Amniotic stem cell (primary cell): ENCODE measurements at places on chromosomes 4 and X.

- DNase-seq: no peak
Measured at GRCh38 chr4:48853604-48854394, 22.9 kb downstream of the OCIAD1 start.

DNA sequence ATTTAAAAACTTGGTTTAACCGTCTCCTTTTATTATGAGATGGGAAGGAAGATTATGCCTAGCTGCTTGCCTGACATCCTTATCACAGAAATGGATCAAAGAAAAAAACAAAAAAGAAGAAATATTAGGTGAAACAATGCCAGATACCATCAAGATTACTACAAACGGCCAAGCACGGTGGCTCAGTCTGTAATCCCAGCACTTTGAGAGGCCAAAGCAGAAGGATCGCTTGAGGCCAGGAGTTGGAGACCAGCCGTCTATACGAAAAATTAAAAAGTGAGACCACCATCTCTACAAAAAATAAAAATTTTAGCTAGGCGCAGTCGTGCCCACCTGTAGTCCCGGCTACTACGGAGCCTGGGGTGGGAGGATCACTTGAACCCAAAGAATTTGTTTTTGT, 2.3 kb downstream of the FRYL start:
- no peak for DNase-seq

DNA sequence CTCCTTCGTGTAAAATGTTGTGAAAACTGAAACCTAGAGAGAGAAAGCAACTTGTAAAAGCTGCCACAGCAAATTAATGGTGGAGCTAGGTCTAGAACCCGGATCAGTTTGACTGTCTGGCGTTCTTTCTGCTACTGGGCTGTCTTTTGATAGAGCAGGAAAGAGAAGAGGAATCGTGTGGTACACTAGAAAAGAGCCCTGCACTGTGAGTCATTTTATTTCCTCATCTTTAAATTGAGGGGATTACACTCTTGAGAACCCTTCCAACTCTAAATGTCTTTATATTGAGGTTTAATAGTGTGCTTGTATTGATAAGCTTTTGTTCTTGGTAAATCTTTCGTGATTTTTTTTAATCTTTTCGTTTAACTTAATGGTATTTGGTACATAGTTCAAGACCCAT, 4.3 kb downstream of the WDR44 start:
- no peak for DNase-seq

GRCh38 chrX:154320406-154320805, 24.8 kb downstream of the TKTL1 start:
- DNase-seq: no peak

DNA sequence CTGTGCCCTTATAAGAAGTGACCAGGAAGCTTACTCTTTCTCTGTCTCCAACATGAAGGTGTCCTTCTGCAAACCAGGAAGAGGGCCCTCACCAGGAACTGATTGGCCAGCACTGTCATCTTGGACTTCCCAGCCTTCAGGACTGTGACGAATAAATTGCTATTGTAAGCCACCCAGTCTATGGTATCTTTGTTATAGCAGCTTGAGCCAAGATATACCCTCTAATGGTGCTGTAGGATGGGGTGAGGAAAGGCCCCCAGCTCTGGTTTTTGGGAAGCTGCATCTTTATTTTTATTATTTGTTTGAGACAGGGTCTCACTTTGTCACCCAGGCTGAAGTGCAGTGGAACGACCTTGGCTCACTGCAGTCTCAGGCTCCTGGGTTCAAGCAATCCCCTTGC, 1.2 kb upstream of the MGST2 start:
- no peak for DNase-seq

DNA sequence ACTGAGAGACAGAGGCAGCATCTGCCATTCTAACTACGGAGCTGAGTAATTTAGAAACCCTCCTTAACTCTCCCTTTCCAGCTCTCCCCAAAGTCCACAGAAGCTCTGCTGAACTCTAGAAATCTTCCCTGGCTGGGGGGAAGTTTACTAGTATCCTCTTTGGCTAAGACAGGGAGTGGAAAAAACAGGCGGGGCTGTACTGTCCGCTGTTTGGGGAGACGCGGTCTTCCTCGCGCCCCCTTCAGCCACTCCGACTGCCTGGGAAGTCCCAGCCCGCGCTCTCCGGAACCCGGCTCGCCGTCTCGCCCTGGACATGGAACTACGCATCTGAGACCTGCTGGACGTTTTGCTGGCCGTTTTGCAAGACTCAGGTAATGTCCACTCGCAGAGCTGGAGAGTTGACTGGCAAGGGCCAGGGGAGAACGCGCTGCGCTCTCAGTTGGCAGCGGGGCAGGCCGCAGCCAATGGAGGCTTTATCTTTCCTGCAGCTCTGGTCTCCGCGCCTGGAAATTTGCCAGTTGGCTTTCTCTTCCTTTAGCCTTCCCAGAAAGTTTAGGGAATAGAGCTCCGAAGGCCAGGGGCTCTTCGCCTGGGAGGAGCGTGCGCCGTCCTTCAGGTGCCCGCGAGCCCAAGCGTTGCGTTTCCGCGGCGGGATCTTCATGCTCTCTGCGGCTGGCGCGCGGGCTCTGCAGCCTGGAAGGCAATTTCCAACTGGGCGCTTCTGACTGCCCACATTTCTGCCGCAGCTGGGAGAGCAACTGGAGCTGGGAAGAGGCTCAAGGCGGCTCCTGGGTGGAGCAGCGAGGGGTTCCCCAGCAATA, 892 bp downstream of the IL1RAPL2 start:
- no peak for DNase-seq

- DNase-seq: no peak
Measured at GRCh38 chr4:156751486-156751885, 220.1 kb downstream of the PDGFC start.

DNA sequence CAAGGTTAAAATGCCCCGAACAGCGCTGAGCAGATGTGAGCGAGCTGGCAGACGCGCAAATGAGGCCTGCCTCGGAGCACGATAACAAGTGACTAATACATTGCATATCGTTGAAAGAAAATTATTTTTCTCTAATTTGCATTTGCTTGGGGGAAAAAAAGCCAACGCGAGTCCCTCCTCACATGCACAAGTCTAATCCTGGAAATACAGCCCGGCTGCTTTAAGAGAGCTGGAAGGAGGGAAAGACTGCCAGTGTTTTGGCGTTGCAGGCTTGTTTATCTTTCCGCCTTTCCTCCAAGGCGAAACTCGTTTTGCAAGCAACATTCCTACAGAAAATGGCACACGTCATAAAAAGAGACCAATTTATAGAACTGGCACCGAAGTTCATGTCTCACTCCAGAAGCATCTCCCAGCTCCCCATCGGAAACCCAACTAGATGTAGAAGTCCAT, 12.6 kb downstream of the BCOR start:
- peak; percentile 20 for DNase-seq

- no peak for DNase-seq
Measured at GRCh38 chr4:182843808-182844325, 73.3 kb downstream of the DCTD start.

- DNase-seq: no peak
Measured at GRCh38 chrX:38654302-38654701, 93.0 kb downstream of the TSPAN7 start.

DNA sequence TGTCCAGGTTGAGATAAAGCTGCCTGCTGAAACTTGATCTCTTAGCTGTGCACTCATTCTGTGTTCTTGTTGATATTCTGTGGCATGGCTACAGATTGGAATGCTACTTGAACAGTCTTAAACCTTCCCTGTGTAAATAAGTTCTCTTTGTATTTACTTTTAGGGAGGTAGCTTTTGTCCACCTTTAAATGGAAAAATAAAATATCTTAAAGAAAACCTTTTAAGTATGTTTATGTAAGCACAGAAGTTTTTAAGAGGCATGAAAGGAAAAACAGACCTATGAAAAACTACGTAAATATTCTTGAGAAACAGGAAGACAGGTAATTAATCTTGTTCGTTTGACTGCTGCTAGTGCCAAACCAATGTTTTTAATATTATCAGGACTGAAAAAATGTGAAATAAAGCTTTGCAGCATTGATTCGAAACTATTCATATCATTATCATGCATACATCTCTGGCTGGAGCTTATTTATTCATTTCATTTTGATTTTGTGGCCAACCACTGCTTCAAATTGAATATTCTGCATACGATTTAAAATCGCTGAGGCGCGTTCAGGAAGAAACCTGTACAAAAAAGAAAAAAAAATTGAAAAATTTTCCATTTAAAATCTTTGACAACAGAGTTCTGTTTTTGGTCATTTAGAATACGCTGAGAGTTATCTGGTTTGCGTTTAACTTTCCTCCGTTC, 17.8 kb downstream of the HSD17B13 start:
- DNase-seq: no peak

DNA sequence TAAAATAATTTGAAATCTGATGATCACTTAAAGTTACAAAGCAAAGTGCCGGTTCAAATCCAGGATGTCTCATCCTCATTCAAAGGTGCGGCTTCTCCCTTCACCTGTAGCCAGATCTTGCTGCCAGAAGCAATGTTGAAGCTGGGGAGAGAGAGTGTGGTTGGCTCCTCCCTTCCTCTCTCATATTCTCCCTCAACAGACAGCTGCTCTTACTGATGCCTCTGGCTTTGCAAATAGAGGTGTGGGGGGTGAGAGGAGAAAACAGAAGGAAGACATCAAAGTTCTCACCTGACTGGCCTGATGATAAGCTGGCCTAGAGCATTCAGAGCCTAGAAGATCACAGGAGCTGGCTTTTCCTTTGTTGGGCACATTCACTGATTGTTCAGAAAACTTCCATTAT, 28.3 kb upstream of the BTC start:
- no peak for DNase-seq

GRCh38 chr4:101037249-101037648, 310.1 kb downstream of the PPP3CA start:
- DNase-seq: no peak

DNA sequence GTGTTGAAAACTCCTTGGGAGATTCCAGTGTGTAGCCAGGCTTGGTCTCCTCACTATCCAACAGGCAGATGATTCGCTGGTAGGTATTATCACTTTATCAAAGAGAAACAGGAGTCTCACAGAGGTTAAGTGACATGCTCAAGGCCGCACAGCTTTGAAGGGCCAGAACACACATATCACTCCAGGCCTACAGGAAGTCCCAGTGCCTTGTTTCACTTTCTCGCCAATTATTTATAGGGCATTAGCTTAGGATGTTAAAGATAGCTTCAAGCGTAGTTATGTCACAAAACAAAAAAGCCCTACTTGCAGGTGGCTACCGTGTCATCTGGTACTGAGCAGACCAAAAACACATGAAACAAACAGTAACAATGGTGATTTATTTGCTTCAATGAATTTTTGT, 13.2 kb downstream of the ATP8A1 start:
- no peak for DNase-seq

DNA sequence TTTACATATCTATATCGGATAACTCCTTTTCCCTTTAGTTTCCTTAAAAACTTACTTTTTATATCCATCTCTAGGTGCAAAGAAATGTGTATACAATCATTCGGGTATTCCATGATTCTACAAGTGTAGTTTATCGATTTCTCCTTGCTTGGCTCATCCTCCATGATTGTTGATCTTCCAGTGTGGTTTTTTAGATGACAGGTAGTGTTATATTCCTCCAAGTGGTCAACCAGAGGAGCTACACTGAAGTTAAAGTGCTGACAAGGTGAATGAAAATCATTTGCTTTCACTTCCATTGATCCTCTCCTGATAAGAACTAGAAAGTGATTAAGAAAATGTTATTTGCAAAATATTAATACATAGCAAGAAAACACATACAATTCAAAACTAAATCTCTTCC, 38.5 kb downstream of the TMEM156 start:
- DNase-seq: no peak

- DNase-seq: no peak
Measured at GRCh38 chr4:2822461-2823300, 21.0 kb upstream of the ADD1 start.

- no peak for DNase-seq
Measured at GRCh38 chr4:45897946-45898585, 225.8 kb downstream of the GABRG1 start.

DNA sequence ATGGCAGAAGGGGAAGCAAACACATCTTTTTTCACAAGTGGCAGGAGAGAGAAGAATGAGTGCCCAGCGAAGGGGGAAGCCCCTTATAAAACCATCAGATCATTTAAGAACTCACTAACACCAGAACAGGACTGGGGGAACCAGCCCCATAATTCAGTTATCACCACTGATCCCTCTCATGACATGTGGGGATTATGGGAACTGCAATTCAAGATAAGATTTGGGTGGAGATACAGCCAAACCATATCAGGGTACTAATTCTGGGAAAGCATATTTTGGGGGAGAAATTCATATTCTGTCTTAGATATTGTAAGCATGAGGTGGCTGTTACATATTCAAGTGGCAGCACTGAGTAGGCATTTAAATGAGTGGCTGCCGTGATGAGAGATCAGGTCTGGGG, 87.8 kb downstream of the RAPGEF2 start:
- no peak for DNase-seq

- no peak for DNase-seq
Measured at GRCh38 chrX:106243376-106243775, 75.3 kb downstream of the PWWP3B start.

DNA sequence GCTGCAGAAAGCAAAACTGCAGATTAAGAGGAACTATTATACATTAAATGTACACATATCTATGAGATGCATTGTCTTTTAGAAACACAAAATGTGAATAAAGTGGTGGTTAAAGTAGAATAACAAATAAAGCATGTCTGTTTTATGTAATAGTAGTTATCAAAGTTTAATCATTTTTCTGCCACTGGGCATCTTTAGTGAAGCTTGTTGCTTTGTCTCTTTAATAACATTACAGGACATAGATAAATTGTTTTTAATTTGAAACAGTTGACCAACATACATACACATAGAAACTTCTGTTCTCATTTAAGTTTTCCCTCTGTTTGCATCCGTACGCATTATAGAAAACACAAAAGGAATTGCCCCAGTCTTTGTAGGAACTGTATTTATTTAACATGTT, 1700.0 kb upstream of the ADGRL3 start:
- DNase-seq: no peak

GRCh38 chrX:68681443-68681941, 34.0 kb downstream of the STARD8 start:
- no peak for DNase-seq

DNA sequence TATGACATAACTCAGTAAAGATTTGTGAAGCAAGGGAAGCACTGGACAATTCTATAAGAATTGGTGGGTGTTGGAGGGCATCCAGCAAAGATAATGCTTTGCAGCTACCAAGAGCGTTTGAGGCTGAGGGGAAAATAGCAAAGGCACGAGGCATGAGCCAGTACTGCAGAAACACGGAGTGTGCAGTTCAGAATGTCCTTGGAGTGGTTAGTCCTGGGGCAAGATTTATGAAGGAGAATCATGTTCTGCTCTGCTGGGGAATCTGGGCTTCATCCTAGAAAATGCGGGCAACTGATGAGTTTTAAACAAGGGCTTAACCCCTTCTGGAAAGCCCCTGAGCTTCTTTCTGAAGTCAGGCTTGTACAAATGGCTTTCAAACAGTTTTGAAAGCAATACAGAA, 452.5 kb downstream of the IL15 start:
- DNase-seq: no peak

DNA sequence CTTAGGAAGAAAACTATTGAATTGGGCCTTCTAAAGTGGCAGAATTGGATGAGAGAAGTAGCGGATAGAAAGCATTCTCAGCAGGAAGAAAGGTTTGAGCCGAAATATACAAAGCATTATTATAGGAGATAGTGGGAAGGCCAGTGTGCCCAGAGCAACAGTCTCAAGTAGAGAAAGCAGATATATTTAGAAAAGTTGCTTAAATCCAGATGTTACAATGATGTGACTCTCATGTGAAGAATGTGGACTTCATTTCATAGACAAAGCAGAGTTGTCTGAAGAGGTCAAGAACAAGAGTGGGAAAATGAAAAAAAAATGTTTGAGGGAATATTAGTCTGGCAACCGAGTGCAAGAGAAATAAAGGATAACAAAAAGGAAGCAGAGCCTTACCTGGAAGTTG, 66.9 kb downstream of the SYNPO2 start:
- DNase-seq: no peak

GRCh38 chr4:24417206-24417605, 167.1 kb downstream of the DHX15 start:
- DNase-seq: no peak
